Tongue (tissue), 3 donors: ENCODE measurements at places on chromosomes 1 and 21.

DNA sequence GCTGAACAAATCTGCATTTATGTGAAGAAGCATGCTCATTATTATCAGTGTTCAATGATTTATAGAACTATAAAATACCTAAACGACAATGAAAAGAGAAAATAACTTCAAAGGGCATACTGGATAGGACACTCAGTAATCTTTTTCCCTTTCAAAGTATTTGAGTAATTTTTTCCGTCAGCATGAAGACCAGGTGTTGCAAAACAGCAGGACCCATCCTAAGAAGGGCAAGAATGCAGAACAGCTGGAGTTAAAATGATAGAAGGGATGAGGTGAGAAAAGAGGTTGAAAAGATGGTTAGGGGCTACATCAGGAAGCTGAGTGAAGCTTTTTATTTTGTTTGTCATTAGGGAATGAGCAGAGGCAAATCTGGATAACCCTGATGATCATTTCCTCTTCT, 7.1 kb upstream of the RGS18 start:
- DNase-seq, result no peak

GRCh38 chr1:59135761-59136255, 161.1 kb upstream of the FGGY start:
- no peak for DNase-seq

- DNase-seq, result no peak
These were observed 56.9 kb downstream of the PROX1 start for GRCh38 chr1:214044438-214045214.

DNA sequence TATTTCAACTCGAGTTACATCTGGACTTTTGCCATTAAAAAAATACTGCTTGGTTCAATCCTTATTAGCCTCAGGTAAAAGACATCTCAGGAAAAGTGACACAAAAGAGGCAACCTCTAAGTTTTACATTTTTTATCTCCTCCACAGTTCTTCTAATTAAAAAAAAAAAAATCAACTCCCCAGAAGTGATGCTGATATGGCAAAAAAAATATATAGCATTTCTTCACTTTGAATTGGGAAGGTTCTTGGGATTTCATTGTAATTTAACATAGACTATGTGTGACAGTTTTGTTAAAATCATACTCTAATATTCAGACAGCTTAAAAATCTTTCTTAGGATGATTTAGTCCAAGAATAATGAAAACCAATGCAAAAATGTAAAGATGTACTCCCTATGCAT, 87.9 kb downstream of the LRRC8C start:
- no peak for DNase-seq

DNA sequence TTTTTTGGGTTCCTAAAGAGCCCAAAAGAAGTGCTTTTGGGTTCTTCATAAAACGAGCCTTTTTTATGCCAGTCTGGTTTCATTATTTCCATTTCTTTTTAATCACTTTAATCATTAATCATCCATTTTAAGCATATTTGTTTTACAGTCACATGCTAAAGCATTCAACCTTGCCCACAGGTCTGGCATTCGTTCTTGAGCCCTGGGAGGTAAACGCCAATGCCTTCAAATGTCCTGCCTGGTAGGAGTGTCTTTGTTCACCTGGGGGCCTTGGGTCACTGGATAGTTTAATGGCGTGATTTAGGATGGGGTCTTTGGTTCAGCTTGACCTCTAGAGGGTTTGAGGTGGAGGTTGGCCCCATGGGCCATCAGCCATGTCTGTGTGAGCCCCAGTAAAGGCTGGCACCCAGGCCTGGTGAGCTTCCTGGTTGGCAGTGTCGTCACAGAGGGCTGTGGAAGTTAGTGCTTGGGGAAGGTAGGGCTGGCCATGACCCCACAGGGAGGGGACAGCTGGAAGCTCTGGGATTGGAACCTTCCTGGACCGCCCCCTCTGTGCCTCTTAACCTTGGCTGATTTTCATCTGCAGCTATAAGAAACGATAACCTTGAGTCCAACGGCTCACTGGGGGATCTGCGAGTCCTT, 20.2 kb downstream of the C1orf174 start:
- no peak for DNase-seq

- no peak for DNase-seq
These were observed 29.4 kb upstream of the EPS8L3 start for GRCh38 chr1:109793089-109793485.

DNA sequence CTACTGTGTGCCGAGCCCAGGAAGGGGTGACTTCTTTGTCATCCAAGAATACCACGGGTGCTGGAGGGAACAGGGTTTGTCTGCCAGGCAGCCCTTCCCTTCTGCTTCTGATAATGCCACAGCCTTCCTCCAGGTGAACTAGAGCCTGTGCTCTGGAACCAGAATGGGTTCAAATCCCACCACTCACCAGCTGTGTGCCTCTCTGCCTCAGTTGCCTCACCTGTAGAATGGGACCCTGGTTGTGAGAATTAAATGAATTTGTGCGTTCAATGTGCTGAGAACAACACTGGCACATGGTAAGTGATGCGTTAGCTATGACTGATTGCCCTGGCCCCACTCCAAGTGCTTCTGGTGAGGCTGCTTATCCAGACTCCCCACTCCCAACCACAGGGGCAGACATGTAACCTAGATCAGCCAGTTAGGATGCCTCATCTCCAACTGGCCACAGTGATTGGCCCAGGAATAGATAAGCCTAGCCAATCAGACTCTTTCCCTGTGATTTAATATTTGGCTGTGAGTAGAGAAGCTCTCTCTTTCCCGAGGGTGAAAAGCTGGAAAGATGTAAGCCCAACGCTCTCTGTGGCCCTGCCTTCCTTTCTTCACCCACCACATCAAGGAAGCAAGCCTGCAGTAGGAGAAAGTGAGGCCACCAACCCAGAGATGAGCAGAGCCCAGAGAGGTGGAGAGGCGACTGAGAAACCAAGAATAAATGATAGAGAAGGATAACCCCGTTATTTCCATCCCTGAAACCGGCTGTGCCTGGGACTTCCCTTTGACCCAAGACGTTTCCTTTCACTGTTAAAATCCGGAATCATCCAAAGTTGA, 20.8 kb upstream of the LAPTM5 start:
- peak; percentile 77 for DNase-seq

GRCh38 chr1:1047963-1048362, 26.1 kb downstream of the RNF223 start:
- no peak for DNase-seq

- no peak for DNase-seq
These were observed 469.0 kb upstream of the USP24 start for GRCh38 chr1:55684131-55684650.

- no peak for DNase-seq
These were observed 1699.6 kb downstream of the KCNT2 start for GRCh38 chr1:194908643-194909042.

GRCh38 chr21:27572696-27573095, 605.8 kb upstream of the ADAMTS5 start:
- DNase-seq, result no peak

- peak; percentile 93 for DNase-seq
These were observed 234.7 kb downstream of the TOMM20 start for GRCh38 chr1:234893725-234894630.

GRCh38 chr1:96715482-96715881, 6.1 kb upstream of the PTBP2 start:
- no peak for DNase-seq

DNA sequence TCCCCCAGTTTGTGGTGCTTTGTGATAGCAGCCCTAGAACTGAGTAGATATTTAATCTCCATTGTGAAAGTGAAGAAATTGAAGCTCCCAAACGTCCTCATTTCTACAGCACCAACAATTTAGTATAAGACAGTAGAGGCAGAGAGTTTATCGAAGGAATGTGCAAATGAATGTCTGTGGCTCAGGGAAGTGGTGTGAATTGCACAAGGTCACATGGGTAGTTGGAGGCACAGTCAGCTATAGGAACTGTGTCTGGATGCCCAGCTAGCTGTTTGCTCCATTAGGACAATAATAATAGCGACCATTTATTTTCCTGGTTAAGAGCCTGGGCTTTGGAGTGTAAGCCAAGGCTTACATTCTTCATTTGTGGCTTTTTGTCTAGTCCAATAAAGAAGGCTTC, 144.4 kb upstream of the USP24 start:
- DNase-seq, result no peak

DNA sequence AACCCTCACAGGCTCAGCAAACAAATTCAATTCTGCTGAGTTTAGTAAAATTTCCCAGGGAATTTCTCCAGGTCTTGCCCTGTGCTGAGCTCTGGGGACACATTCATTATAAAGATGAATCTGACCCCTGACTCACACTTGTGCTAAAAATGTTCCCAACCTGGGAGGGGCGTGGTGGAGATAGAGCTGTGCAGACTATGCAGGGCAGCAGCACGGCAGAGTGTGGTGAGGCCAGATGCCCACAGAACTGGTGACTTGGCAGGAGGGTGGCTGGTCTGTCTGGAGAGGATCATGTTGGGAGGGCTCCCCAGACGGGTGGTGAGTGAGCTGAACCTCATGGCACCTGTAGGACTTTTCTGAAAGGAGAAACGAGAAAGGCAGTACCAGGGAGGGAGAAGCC, 31.6 kb downstream of the FAAH start:
- no peak for DNase-seq

DNA sequence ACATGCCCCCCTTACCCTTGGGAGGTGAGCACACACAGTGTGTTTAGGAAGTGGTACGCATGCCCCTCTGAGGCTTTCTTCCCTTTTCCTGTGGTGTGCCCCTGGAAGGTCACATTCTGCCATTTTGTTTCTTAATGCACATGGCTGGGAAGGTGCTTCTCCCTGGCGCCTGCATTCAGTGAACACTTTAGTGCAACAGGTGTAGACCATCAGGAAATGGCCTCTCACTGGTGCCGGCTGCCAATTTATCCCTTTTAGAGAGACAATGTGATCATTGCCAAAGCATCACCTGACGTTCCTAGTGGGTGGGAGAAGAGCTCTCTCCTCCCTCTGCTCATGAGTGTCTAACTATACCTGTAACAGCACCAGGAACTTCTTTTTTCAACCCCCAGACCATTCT, 51.8 kb upstream of the PDE9A start:
- no peak for DNase-seq

- no peak for DNase-seq
These were observed 8.1 kb upstream of the XPR1 start for GRCh38 chr1:180623579-180624347.

- DNase-seq, result no peak
These were observed 1.9 kb upstream of the SLC27A3 start for GRCh38 chr1:153773096-153773921.

GRCh38 chr1:7474786-7475502, 296.2 kb upstream of the VAMP3 start:
- no peak for DNase-seq

- DNase-seq, result no peak
These were observed 38.0 kb upstream of the ZC3H11B start for GRCh38 chr1:219650880-219651279.

DNA sequence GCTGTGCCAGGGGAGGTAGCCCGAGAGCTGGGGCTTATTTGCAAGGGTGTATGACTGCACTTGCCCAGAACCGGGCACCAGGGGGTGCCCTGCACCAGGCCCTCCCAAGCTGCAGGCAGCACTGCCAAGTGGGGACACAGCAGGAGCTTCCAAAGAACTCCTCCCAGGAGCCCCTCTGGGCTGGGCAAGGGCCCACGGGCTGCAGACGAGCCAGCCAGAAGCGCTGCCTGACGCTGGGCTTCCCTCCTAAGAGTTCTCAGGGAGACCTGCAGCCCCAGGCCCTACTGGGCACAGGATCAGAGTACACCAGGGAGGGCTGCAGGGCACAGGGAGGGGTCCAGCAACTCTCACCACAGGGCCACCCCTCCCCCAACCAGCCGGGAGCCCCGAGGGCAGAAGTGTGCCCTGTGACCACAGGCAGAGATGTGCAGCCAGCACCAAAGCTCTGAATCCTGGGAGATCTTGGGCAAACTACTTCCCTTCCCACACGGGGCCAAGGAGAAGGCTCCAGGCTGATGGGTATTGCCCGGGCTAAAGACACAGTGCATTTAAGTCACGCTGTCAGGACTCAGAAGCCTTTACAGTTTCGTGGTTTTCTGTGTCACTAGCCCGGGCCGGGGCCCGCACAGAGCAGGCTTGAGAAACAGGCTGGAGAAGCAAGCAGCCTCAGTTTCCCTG, 63.4 kb downstream of the KCNAB2 start:
- peak; percentile 29 for DNase-seq

DNA sequence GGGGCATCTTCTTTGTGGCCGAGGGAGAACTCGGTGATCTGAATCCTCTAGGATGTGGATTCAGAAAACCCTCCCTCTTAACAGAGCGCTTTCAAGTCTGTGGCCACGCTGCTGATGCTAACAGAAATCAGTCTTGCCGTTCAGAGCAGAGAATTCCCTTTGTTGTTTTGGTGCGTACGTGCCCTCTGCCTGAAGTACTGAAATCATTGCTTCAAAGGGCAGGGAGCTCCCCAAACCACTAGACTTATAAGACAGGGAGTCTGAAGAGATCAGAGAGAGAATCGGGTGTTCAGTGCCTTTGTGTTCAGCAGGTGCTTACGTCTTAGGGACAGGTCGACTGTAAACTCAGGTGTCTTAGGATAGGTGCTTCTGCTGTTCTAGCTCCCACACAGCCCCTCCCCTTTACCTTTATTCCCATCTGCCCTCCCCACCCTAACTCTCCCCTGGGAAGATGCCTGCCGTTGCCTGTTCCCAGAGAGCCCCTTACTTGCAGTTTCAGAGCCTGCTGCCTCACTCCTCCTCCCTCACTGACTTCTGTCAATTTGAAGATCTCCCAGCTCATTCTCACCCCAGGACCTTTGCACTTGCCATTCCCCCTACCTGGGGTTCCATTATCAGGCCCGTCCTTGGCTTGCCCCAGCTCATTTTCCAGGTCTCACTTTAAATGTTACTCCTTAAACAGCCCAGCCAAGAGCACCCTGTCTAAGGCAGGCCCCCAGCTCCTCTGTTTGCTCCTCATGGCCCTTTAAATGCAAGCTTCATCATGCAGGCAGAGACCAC, 143.0 kb downstream of the CAMTA1 start:
- DNase-seq, result no peak

DNA sequence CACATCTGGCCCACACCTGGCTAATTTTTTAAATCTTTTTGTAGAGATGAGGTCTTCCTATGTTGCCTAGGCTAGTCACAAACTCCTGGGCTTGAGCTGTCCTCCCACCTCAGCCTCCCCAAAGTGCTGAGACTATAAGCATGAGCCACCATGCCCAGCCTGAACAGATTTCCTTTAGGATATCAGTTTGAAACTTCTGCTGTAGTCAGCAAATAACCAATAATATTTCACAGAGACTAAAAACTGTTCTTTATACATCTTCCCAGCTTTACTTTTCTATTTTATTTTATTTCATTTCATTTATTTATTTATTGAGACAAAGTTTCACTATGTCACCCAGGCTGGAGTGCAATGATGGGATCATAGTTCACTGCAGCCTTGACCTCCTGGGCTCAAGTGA, 29.9 kb upstream of the TEKT2 start:
- DNase-seq, result no peak
